ENCODE measurements at places on chromosomes 11 and 22.

DNA sequence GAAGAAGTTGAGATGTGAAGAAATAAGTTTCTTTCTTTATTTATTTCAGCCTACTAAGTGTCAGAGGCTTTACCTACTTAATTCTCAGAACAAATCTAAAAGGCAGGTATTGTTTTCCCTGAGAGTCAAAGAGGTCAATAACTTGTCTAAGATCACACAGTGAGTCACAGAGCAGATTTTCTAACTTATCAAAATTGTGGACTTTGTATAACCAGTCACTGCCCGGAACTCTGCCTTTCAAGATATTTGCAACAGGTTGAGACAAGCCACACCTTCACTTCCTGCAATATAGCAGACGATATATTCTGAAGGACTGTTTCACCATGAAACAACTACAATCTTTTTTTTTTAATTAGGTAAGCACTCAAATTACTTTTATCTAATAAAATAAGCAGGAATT lies 10.5 kb upstream of the MMP3 start:
- DNase-seq: no peak

DNA sequence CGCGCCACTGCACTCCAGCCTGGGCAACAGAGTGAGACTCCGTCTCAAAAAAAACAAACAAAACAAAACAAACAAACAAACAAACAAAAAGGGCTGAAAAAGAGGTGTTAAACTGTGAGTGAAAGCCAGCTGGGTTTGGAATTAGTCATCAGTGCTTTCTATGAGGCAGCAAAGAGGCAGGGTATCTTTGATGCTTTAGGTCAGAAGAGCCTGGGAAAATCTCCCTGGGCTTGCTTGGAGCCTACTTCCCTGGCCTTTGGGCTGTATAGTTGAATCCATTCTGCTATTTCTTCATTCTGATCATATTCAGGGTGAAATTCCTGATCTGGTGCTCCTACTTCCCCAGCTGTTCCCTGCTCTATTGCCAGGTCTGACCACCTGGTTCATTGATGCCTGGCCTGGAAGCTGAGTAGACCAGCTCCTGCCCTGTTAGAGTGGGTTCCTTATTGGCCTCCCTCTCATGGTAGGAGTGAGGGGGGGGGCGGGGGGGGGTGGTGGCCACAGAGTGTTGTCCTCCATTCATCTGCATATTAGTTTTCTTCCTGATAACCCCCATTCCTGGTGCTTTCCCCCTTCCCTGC lies 65.6 kb downstream of the INSC start:
- DNase-seq: no peak

DNA sequence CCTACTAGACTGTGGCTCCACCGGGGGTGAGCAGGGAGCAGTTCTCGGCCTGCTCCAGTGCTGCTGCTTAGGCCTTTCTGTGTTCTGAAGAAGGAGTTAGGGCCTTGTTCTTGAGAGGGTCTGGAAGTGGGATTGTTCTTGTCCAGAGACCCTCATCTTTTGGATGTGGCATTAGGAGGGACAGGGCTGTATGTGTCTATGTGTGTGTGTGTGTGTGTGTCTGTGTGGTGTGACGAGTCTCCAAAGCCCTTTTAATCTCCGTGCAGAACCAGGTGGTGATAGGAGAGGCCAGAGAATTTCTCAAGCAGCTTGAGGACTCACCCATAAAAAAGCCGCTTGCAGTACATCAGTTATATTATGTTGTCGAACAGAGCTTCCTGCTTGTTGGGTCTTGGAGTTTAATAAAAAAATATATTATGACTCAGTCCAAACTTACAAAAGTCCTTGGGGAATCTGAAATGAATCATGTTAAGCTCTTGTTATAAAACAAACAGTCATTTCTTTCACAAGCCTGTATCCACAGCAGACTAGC lies 196.5 kb downstream of the TENM4 start:
- no peak for DNase-seq

DNA sequence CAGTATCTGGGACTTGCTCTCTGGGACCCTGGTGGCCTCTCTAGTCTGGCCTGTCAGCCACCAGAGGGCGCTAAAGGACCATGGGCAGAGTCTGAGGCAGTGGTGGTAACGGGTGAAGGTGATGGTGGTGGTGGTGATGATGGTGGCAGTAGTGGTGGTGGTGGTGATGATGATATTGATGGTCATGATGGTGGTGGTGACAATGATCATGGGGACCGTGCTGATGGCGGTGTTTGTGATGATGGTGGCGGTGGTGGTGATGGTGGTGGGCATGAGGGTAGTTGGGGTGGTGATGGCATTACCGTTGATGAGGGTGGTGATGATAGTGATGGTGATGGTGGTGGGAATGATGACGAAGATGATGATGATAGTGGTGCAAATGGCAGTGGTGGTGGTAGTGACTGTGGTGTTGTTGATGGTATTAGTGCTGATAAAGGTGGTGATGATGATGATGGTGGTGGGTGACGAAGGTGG lies 16.0 kb downstream of the TRPM5 start:
- no peak for DNase-seq

- DNase-seq: no peak
Observed at GRCh38 chr22:40720538-40721256, 41.4 kb downstream of the MCHR1 start.

DNA sequence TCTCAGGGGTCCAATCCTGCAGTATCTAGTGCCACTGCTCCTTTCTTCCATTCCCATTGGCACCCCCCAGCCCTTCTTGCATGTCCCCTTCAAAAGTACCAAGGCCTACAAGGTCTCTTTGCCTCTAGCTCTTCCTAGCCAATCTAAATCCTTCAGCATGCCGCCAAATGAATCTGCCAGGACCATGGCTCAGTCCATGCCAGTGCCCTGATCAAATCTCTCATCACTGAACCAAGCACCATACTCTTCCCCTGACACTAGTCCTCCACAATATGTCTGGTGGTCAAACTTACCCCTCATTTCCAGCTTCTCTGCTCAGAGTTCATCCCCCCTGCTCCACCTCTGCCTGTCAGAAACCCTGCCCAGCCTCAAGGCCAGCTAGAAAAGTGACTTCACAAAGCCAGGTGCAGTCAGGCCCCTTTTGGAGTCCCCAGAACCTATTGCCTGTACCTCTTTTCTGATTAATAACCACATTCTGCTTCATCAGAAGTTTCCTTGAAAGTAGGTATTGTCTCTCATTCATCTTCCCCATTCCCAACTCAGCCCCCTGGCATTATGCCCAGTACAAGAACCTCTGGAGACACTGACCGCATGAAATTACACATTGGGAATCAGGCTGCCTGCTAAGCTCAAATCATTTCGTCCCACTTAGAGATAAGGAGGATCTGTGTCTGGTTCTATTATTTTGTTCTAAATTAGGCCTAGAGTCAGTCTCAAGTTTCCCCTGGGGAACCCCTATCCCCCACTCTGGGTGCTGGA lies 11.4 kb downstream of the FEN1 start:
- DNase-seq: no peak

DNA sequence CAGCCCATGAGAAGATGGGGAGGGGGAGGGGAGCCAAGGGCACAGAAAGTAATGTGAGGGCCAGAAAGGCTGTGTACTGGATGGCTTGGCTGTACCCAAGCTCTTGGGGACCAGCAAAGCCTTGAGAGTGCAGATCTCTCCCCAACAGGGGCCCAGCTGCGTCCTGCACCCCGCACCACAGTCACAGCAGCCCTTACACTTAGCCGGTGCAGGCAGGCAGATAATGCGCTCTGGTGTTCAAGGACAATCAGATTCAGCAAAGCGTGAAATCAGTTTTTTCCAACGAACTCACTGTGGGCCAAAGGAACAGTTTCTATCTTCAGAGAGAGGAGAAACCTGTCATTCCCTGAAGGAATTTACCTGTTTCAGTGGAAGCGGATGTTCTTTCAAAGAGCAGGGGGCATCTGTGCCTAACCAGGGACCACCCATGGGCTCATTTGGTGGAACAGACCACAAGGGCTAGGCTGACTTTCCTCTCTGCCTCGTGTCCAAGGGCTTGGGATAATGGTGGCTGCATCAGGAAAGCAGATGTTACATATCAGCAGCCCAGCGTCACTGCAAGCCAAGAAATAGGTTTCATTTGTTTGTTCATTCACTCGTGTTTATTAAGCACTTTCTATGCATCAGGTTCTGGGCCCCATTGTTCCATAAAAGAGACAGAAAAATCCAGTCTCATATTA lies 81.2 kb upstream of the SPON1 start:
- DNase-seq: no peak

DNA sequence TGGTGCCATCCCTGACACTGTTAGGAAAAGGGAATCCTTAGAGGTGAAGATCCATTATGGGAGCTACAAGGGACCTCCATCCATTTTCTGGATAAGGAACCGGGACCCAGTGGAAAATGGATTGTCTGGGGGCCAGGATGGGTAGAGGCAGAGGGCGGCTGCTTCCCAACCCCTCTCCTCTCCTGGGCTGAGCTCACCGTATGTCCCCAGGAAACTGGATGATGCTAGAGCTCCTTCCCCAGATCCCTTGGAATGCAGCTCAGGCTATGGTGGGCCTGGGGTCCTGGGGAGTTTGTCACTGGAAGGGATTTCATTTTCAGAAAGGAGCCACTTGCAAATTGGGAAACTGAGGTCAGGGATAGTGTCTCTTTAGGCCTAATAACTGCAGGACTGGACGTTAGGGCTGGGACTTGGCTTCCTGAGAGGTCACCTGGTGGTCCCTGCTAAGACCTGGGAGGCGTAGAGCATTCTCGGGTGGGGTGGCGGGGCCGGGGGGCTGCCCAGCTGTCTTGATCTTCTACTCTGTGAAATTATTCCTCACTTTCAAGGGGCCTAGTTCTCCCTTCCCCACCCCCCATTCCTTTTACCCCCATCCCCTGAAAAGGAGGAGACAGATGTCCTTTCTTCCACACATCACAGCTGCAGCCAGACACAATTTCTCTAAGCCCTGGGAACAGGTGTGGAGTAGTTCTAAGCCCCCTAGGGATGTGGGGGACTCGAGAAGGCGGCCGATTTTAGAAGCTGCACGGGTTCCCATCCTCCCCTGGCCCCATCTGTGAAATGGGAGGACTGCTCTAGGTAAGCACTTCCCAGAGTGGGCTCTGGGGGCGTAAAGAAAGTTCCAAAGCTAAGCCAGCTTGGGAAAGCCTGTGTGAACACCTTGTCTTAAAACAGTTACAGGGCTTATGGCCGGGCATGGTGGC lies 99.8 kb downstream of the PKNOX2 start:
- DNase-seq: no peak

GRCh38 chr11:126474220-126474619 lies 118.7 kb downstream of the ST3GAL4 start:
- DNase-seq: no peak

- DNase-seq: no peak
Observed at GRCh38 chr11:57274904-57275498, 38.0 kb upstream of the APLNR start.

DNA sequence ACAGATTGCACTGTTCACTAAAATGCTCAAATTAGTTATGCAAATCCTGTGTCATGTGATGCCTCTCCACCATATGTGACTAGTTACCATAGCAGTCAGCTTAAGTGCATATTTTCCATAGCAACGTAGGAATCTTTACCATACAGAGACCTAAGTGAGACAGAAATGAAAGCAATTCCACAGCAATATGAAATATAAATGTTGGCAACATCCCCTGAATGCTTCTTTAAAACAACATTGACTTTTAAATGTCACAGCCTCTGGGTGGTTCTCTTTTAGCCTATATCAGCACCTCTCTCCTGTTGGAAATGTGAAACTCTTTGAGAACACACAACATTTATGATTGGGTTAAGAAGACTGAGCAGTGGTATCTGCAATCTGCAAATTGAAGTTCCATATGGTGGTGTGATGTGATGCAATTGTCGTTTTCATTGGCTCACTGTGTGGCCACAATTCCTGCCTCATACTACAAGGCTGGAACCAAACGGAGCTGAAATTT lies 814.6 kb downstream of the DLG2 start:
- DNase-seq: no peak

- no peak for DNase-seq
Observed at GRCh38 chr22:36144886-36145541, 15.5 kb downstream of the APOL3 start.

DNA sequence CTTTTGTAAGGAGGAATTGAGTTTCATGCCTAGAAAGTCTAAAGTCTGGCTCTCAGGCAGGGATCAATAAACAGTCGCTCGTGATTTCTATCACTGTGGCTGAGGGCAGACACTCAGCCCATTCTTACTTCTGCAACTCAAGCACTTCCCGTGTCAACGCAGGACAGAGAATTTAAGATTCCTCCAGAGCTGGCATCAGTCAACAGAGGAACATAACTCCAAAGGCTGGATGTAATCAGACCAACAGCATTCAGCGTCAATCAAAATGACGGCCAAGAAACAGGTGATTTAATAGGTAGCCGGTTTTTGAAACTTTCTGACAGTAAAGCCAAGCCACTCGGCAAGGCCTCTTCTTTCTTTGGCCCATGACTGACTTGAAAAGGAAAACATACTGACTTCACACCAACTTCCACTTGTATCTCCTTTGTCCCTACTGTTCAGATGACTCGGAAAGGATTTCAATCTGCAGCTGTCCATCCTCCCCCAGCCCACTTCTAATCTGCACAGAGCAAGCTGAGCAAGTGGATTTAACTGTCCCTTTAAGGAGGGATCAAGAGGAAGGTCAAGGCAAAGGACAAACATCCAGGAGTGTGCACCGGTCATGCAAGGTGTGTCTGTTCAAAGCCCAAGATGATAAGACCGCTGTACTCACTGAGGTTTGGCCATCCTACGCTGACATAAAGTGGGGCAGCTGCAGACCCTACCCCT lies 9.5 kb downstream of the VPS37C start:
- no peak for DNase-seq

DNA sequence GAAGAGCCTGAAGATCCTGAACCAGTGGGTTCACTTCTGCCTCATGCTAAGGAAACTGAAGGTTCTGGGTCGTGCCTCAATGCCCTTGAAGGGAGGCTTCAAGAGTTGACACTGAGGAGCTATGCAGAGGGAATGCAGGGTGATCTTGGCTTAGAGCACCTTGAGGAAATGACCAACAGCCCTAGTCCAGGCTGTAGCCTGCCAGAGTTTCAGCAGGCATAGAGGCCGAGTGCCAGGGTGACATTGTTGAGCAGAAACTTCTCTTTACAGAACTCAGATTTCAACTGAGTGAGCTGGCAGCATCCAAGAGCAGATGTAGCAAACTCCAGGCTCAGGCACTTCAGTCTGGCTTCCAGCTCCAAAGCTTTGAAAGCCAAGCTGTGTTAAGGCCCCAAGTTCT lies 23.1 kb upstream of the CAPRIN1 start:
- DNase-seq: no peak

DNA sequence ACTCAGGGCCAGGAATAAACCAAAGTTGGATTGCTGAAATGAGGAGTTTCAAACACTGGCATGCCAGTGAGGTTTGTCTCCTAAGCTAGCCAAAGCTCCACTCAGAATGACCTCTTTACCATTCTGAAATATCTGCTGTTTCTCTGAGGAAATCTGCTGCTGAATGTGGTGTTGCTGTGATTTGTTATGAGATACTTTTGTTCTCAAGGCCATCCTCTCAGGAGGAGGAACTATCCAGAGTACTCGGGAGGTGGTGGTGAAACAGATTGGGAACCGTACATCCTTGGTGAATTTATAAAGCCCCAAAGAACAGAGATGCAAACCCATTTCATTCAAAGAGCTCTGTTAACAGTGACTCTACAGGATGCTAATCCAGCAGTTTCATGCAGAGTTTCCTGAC lies 50.5 kb downstream of the BDNF start:
- no peak for DNase-seq

GRCh38 chr11:116184763-116185162 lies 588.0 kb downstream of the BUD13 start:
- no peak for DNase-seq

GRCh38 chr11:6110011-6110410 lies 2.5 kb downstream of the OR56B4 start:
- DNase-seq: no peak

- DNase-seq: no peak
Observed at GRCh38 chr22:36334081-36334820, 53.5 kb downstream of the MYH9 start.

All from cortex of kidney (tissue), 1 donor.